ENCODE measurements at places on chromosomes 16 and 17.

GRCh38 chr16:17776888-17777287, 306.1 kb upstream of the XYLT1 start:
- no peak for DNase-seq

DNA sequence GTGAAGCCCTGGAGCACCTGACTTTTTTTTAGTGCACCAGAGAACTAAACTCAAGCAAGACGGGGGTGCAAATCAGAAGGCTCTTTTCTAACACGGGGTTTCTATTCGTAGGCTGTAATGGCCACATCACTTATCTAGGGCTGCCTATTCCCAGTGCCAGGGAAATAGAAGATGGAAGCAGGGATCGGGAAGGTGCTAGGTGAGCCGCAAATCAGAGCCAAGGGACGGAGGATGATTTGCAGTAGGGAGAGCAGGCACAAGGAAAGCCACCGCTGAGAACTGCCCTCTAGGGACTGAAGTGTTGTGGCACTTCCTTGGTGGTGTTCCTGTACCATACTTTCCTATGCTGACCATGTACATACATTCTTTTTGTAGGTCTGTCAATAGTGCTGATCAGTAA, 7.8 kb upstream of the SLC46A1 start:
- DNase-seq, result no peak

GRCh38 chr17:79420318-79421243, 190.3 kb downstream of the RBFOX3 start:
- peak; percentile 24 for DNase-seq

DNA sequence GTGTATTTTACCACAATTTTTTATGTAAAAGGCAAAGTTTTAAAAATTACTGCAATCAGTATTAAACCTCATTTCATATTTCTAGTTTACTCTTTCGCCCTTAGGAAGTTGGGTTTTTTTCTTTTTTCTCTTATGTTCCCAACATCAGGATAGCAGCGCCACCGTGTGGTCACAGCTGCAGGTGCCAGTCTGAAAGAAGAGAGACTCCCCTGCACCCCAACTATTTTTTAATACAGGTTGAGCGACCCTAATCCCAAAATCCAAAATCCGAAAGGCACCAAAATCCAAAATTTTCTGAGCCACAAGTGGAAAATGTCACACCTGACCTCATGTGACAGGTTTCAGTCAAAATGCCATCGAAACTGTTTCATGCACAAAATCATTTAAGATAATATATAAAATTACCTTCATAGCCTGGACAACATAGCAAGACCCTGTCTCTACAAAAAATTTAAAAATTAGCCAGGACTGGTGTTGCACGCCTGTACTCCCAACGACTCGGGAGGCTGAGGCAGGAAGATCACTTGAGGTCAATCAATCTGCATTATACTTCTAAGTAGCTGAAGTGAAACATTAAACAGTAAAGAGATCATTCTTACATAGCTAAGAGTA, 21.8 kb upstream of the ASGR2 start:
- DNase-seq, result peak; percentile 55

DNA sequence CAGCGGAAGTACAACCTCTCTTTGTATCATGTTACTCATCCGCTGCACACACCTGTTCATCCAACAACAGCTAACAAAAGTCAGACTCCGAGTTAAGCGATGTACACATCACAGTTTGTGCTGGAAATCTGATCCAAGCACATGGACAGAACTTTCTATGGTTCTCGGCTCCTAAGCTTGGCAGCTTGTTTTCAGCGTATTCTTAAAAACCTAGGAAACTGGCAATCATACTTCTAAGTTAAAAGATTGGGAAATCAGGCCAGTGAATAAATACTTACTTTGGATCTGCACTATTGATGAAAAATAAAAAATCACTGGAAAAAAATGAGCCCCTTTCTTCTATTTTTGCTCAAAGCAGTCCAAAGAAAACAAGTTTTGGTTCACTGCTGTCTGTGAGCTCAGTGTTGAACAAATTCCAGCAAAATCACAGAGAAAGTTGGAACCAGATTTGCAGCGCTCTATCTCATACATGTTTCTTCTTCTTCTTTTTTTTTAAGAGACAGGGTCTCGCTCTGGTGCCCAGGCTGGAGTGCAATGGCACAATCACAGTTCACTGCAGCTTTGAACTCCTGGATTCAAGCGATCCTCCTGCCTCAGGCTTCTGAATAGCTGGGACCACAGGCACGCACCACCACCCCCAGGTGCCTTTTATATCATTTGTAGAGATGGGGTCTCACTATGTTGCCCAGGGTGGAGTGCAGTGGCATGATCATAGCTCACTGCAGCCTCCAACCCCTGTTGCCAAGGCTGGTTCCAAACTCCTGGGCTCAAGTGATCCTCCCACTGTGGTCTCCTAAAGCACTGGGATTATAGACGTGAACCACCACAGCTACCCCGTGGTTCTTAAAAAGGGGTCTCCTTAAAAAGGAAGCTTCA, 71.6 kb upstream of the CREBBP start:
- DNase-seq, result peak; percentile 69

GRCh38 chr16:66984892-66985311, 3.5 kb upstream of the CES4A start:
- no peak for DNase-seq

DNA sequence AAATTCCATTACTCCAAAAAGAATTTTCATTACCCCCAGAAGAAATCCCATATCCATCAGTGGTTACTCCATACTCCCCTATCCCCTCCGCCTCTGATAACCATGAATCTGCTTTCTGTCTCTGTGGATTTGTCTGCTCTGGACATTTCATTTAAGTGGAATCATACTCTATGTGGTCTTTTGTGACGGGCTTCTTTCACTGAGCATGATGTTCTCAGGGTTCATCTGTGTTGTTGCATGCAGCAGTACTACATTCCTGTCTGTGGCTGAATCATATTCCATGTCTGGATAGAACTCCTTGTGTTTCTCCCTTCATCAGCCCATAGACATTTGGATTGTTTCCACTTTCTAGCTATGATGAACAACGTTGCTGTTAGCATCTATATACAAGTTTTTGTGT, 59.5 kb upstream of the IRX3 start:
- no peak for DNase-seq

DNA sequence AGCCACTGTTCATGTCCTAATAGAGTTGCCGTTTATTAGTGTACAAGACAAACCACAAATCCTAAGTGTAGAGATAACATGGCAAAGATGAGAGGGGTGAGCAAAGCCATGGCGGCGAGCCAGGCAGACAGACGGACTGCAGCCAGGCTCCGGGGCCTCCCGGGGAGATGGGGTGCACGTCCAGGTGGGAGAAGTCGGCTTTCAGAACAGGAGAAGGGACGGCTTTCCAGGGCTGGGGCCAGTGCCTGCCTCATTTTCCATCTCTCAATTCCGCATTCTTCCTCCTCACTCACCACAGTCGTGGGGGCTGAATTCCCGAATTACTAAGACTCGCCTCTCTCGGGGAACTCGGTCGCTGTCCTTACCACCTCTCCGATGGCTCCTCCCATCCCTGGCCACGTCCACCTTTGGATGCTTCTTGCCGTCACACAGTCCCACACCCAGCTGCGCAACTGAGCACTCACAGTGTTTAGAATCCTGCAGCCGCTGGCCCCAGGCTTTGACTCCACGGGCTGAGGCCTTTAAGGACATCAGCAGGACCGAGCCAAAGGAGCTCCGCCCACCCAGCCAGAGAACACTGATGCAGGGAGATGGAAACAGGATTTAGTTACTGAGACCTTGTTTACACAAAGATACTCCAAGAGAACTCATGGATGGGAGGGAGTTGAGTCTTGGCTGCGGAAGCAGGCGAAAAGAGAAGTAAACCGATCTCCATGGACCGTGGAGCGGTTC, 59.7 kb downstream of the RNF112 start:
- DNase-seq, result peak; percentile 35

GRCh38 chr16:55691771-55692170, 36.0 kb downstream of the SLC6A2 start:
- DNase-seq, result no peak

DNA sequence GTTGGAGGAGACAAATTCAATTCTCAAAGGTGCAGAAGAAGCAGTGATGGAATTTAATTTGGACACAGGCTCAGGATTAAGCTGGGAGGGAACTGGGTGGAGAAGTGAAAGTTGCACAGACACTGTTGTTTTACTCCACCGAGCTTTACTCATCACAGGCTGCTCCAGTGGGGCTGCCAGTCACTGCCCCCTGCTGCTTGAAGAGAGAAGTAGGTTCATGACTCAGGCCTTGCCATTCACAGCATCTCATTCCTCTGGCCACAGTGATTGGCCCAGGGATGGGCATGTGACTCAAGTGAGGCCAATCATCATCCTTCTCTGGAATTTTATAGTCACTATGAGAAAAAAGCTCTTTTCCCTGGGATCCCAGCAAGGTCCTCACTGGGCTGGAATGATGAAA, 11.8 kb downstream of the GNAO1 start:
- no peak for DNase-seq

GRCh38 chr16:17276010-17276530, 194.7 kb downstream of the XYLT1 start:
- DNase-seq, result no peak

DNA sequence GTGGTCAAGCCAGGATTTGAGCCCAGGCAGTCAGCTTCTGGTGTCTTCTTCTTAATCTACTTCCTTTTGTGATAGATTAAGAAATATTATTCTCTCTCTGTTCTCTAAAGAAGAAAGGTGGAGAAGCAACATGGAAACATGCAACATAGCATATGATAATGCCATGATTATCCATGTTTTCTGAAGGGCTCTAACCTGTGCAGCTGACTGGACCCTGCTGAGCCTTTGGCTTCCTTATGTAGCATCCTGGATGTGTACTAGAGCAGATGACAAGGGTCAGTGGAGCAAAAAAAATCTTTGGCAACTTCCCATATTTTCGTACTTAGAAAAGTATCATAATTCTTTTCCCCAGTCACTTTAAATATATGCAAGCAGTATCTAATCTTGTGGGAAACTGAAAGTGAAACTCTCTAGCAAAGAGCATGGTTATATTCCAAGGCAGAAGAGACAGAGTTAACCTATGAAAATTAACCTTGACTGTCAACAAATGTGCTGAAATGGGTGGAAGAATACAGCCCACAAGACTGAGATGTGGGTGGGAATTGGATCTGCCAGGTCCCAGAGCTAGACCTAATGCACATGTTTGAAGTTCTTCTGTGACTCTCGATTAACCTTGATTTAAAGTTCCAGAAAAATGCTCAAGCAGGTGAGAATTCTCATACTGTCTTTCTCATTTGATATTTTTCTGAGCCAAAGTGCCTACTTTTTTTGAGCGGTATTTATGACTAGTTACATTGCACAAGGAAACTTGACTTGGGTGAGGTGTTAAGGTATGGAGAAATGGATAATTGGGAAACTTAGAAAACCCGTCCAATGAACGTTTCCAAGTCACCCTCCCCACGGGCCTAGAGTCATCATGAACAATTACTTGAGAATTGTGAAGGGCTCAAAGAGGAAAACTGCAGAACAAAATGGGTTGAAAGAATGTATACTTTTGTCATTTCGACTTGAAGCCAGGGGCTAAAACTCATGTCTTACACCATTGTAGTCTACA, 248.6 kb downstream of the FTO start:
- DNase-seq, result no peak

DNA sequence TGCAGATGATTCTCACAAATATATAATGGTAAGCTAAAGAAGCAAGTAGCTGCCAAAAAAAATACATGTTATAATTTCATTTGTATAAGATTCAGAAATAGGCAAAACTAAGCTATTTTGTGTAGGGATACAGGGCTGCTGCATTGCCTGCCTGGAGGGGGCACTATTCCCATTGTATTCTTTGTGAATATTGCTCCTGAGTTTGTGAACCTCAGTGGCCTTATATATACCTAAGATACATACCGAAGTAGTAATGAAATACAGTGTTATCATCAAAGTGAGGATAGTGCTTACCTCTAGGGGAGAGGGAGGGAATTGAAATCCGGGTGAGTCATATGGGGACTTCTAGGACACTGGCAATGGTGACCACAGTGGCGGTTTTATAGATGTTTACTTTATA, 53.5 kb downstream of the C17orf58 start:
- no peak for DNase-seq

DNA sequence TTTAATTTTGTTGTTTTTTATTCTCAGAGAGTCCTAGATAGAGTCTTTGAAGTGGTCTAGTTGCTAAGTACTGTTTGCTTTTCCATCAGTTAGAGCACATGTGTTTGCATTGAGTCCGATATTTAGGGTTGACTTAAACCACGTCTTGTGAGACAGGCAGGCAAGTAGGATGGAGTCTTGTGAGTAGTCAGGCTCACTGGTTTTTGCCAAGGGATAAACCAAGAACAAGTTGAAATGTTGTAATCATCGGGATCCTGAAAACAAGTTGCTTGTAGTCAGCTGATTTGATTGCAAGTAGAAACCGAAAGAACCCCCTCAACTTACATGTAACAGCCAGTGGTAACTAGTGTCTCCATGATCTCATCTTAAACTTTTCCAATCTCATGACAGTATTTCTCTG, 17.2 kb downstream of the ATP6V0A1 start:
- no peak for DNase-seq

DNA sequence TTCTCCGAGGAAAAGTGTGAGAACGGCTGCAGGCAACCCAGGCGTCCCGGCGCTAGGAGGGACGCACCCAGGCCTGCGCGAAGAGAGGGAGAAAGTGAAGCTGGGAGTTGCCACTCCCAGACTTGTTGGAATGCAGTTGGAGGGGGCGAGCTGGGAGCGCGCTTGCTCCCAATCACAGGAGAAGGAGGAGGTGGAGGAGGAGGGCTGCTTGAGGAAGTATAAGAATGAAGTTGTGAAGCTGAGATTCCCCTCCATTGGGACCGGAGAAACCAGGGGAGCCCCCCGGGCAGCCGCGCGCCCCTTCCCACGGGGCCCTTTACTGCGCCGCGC, at the start of gene ERBB2:
ERBB2 (plus strand) TSS at position 247 of the 330 bp plus-strand sequence. CDS start 175 bp downstream, outside the sequence.
- peak; percentile 55 for DNase-seq

DNA sequence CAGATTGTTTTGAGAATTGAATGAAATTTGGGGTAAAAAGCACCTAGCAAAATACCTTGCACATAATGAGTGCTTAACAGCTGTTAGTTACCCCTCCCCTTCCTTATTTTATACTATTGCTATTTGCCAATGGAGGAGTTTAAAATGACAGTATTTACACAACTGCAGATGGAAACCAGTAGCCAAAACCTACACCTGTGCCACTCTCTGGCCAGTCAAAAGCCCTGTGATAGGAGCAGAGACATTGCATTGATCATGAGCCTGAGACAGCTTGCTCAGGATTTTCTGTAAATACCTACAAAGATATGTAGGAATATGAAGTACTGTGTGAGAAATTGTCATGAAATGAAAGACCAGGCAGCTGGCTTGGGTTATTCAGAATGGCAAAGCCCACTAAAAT, 115.3 kb upstream of the HLF start:
- no peak for DNase-seq
